ENCODE measurements at places on chromosomes 2 and 18.

DNA sequence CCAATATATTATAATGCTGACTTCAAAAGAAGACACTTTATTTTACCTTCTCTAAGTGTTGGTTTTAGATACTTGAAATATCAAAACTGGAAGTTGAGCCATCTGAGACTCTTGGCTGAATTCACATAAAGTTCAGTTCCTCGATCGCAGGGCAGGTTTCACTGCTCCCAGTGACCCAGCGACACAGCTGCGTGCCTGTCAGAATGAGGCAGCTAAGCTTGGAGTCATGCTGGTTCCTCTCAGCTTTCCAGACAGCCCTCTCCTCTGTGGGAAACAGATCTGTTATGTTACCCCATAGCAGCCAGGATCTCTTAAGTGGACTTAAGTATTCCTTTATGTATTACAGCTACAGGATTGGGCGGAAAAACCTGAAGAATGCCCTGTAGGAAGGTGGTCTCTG lies 142.8 kb upstream of the ALPP start:
- no peak for DNase-seq

GRCh38 chr2:189274361-189274760 lies 94.8 kb upstream of the COL5A2 start:
- no peak for DNase-seq

DNA sequence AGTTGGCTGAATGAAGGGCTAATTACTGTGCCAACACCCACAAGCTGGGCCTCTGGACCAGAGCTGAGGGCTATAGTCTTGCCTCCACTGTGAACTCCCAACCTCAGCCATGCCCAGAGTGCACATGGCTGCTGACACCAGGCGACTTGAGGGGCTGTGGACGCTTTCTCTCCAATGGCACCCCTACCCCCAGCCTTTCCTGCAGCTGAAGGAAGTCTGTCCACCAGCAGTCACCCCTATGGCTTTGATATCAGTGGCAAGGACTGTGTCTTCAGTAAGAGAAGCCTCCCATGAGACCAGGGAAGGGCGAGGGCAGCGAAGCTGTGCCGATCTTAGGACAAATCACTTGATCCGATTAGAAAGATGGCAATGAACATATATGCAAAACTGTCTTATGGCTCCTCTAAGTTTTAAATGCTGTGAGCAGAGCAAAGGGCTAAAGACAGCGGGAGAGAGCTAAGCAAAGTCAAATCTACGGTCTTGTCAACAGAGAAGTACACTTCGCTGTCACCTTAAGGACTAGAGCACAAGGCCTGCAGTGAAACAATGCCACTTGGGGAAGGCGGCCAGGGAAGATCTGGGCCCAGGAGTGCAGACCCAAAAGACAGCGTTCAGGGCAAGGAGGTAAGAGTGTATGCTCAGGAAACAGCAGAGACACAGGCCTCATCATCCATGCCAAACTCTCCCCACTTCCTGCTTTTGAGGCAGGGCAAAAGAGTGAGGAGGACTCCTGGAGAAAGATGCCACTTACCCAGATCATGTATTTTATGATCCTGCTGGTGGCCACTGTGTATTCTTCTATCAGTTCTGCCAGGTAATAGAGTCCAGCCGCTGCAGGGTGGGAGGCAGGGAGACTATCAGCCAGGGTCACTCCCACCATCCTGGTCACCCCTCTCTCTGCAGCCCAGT lies 1.5 kb downstream of the TEX261 start:
- no peak for DNase-seq

- DNase-seq = no peak
Measured at GRCh38 chr2:135150725-135151124, 98.6 kb downstream of the RAB3GAP1 start.

DNA sequence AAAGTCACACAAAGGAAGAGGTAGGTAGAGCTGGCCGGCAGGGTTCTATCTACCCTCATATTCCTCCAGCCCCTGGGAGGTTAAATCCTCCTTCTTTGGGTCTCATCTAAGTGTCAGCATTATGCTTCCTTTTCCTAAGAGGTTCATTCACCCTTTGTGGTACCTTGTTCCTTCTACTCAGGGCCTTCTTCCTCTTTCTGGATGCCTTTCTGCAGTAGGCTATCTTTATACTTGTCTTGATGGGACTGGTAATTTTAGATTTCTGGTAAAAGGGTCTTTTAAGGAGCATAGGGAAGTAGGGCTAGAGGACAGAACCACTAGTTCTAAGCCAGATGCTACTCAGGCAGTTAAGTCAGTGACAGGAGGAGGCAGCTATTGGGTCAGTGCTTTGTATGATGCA lies 13.7 kb upstream of the TNP1 start:
- DNase-seq = no peak

GRCh38 chr2:120710256-120710655 lies 25.4 kb upstream of the GLI2 start:
- no peak for DNase-seq

GRCh38 chr2:167943897-167944296 lies 303.5 kb downstream of the STK39 start:
- DNase-seq = no peak

GRCh38 chr18:21805771-21806366 lies 65.3 kb downstream of the MIB1 start:
- DNase-seq = no peak

DNA sequence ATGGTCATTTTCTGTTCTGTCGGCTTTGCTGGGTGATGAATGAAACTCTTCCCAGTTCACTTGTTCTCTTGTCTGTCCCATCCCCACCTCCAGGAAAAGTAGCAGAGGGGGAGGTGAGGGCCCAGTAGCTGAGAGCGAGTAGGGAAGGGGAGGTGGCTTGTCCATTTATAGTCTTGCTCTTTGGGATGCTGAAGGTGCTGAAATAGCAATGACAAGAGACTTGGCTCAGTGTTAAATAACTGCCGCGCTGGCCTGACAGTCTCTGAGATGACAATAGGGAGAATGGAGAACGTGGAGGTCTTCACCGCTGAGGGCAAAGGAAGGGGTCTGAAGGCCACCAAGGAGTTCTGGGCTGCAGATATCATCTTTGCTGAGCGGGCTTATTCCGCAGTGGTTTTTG lies at the start of gene SMYD1:
Gene SMYD1 (plus strand): TSS at position 228 of the 400 bp plus-strand sequence. CDS start 40 bp downstream, at position 268.
- DNase-seq = no peak

DNA sequence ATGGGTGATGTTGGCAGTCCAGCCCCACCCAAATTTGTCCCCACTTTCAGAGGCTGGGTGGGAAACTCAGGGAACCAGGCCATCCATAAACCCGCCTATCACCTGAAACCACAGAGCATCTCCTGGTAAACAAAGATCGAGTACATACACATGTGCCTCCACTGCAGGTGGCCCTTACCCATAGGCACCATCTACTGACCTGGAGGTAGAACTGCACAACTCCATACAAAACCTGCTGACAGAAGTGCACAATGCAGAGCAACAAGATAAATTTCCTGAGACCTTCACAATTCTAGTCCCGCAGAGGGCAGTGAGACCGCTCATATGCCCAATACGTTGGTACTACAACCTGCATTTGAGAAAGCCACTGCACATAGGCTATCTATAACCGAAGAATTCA lies 856.3 kb downstream of the SUCLG1 start:
- DNase-seq = no peak

DNA sequence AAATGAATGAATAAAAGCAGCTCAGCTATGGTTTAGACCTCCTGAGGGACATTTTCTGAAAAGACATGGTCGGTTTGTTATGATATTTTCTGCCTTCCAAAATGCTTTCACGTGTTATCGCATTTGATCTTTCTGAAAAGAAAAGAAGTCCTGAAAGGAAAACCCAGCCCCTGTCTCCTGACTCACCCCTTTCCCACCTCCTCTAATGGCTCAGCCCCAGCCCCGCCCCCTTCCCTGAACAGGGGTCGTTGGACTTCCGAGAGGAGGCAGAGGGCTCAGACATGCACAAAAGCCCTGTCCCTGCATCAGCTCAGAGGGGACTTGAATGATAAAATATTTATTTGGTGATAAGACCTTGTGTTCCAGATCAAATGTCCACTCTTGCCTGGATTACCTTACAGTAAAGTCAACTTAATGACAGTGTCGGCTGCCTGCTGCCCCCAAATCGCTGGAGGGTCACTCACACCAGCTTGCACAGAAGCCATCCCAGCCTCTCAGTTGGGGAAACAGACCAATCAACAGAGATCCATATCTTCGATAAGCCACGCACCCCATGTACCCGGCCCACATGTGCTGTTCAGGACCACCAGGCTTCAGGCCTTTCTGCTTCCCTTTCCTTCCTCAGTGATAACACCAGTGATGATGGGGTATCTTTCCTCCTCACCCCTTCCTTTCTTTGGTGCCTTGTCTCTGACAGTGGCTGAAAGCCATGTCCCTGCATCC lies 69.6 kb downstream of the CLHC1 start:
- no peak for DNase-seq

GRCh38 chr2:168430431-168430830 lies 25.6 kb upstream of the CERS6 start:
- no peak for DNase-seq

DNA sequence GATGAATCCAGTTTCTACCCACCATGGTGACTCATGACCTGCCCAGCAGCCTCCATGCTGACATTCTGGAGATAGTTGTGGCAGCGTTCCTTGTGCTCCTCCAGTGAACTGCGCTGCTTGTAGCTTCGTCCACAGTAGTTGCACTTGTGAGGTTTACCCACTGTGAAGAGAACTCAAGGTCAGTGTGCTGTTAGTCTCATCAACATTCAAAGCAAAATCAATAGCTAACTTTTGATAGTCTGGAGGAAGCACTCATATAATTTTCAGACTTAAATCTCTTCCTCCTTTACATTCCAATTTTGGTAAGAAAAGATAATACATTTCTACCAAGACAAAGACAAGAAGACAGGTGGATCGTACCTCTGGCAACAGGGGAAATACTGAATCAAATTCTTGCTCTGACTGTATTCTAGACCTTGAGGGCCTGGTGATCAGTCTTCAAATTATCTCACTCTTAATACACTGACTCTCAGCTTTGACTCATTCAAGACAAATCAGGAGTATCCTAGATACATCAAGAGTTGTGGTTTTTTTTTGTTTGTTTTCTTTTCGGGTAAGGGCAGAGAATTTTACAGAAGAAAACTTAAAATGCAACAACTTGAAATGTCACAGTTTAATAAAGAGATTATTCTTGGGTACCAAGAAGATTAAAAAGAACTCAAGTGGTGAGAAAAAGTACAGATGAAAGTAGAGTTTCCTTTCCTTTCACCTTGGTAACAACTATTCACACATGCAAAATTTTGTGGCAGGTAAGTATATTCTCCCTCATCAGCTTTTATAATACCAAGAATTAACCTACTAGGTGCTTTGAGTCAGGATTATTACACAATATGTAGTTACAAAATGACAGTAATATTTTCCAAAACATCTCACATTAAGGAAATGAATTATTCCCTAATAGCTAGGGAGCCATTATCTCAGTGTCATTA lies 129.2 kb downstream of the IKZF2 start:
- DNase-seq = no peak

DNA sequence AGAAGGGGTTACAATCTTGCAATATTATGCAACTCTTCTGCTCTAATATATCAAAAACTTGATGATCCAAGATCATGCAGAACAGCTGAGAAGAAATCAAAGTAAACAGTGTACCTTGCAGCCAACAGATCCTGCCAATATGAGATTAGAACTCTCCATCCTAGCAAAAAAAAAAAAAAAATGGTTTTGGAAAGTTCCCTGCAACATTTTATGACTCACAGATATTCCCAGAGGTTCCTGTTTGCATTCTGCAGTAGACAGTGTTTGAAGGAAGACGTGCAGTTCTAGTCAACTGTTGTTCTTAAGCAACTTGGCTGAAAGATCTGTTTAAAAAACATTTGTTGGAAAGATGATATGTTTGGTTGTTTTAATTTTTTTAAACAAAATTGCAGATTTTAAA lies 103.6 kb upstream of the WDR75 start:
- DNase-seq = no peak

GRCh38 chr2:4964001-4964540 lies 728.1 kb upstream of the SOX11 start:
- DNase-seq = no peak

DNA sequence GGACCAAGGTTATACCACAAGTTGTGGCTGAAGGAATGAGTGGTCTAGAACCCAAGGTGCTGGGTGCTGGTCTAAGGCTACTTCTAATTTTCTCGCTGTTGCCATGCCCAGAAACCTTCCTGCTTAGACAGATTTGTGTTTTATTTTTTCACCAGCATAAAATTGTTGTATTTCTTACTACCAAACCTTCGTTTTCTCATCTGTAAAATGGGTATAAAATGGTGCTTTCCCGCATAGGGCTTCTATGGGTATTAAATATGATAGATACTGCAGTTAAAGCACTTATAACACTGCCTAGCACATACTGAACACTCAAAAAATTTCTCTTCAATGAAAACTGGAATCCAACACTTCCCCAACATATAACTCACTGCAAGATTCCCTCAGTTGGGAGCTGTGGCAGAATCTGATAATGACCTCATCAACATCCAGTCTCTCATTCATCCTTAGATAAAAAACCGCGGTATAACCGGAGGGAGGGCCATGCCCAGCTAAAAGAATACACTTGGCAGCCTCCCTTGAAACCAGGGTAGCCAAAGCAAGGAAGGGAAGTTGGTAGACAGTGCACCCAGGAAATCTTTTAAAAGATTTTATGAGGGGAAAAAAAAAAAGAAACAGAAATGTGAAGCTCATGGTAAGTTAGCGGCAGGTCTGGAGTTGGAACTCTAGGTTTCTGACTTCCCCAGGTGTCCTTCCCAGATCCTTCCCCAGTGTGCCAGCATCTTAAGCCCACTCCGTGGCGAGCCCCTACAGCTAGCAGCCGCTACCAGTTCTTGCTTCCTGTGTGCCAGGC lies 1.2 kb downstream of the NEMP2 start:
- no peak for DNase-seq

GRCh38 chr2:8125741-8126711 lies 555.8 kb upstream of the ID2 start:
- DNase-seq = no peak

GRCh38 chr2:226031647-226032501 lies 632.4 kb downstream of the NYAP2 start:
- no peak for DNase-seq

All from NCI-H1417 treated with DMSO at 0.1 percent for 48 hours (cell line).